T-helper 17 cell (primary cell): ENCODE measurements at places on chromosomes 1 and 21. TPM values are rescaled to one million over a fixed set of nuclear protein-coding genes. Genes with fewer than 3 reads are reported as not detected.

DNA sequence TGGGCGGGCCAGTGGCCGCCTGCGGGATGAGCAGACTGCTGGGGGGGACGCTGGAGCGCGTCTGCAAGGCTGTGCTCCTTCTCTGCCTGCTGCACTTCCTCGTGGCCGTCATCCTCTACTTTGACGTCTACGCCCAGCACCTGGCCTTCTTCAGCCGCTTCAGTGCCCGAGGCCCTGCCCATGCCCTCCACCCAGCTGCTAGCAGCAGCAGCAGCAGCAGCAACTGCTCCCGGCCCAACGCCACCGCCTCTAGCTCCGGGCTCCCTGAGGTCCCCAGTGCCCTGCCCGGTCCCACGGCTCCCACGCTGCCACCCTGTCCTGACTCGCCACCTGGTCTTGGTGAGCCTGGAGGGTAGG, 2.1 kb downstream of the B4GALT2 start:
- H3K4me1 ChIP-seq: peaks cover 54% of the 10 kb centered on the region
- no peak for DNase-seq
- H3K36me3 ChIP-seq: peaks cover 17% of the 10 kb centered on the region
- no peaks in the 10 kb centered on the region for H3K27me3 ChIP-seq
- no peak overlapping the region for H3K27ac ChIP-seq

DNA sequence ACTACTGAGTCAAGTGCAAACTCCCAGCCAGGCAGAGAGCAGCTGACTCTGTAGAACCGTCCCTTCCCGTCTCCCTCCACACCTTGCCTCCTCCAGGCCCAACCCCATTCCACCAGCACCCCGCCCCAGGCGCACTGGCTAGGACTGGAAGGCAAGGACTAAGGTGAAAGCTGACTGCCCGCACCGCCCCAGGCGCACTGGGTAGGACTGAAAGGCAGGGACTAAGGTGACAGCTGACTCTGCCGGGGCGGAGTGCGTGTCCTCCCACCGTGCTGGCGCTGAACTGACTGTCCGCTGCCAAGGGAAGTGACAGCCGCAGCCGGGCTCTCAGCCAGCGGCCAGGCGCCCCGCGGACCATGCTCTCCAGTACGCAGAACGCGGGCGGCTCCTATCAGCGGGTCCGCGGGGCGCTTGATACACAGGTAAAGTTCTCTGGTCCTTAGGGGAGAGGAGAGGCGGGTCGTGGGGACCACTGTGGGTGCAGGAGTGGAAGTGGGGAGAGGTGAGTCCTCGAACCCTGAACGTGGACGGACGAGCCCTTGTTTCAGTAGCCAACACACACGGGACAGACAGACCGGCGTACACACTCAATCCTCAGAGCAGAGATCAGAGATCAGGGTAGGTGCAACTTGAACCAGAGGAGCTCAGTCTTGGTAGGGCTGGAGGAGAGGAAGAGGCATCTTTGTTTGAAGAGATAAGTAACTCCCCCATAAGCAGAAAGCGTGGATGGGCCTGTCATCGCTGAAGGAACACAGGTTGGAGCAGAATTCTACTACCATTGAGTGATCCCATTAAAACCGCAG, 58.0 kb downstream of the RBM11 start:
- peaks cover 58% of the 10 kb centered on the region for H3K27me3 ChIP-seq
- no peak overlapping the region for H3K4me3 ChIP-seq
- no peaks in the 10 kb centered on the region for H3K36me3 ChIP-seq

GRCh38 chr1:245673881-245674414, 519.2 kb downstream of the KIF26B start:
- H3K36me3 ChIP-seq: no peaks in the 10 kb centered on the region
- no peak for DNase-seq
- H3K27ac ChIP-seq: no peak overlapping the region
- H3K27me3 ChIP-seq: no peaks in the 10 kb centered on the region
- no peak overlapping the region for H3K4me3 ChIP-seq
- no peaks in the 10 kb centered on the region for H3K4me1 ChIP-seq

DNA sequence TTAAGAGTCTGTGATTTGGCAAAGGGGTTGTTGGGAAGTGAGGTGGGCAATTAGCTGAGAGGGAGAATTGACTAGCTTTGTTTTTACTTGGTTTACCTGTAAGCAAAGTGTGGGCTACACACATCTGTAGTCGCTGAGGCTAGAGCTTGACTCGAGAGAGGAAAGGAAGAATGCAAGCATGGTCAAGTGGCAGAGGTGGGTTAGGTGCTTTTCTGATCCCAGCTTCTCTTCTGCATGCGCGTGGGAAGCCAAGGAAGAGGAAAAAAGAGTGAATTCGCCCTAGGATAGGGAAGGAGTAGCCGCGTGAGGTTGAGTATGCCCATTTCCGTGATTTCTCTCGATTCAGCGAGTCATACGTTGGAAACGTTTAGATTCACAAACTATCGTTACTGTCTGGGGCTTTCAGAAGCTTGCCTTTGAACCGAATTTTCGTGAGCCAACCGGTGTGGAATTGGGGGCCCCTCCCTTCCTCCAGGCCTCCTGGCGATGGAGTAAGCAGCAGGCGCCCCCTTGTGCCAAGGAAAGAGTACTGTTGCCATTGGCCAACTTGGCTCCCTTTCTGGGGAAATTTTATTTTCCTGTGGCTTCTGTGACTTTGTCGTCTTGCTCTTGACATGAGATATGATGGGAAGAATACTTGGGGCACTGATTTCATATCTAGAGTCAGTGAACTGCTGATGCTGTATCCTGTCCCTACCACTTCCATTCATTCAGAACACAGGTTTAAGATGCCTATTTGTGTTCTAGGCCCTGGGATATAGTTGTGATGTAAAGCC, 1.3 kb downstream of the PIGV start:
- H3K27ac ChIP-seq: peak overlapping the region; percentile 100
- DNase-seq: peak; percentile 73
- peaks cover 5% of the 10 kb centered on the region for H3K36me3 ChIP-seq
- H3K4me3 ChIP-seq: peak overlapping the region; percentile 99
- peaks cover 68% of the 10 kb centered on the region for H3K4me1 ChIP-seq

DNA sequence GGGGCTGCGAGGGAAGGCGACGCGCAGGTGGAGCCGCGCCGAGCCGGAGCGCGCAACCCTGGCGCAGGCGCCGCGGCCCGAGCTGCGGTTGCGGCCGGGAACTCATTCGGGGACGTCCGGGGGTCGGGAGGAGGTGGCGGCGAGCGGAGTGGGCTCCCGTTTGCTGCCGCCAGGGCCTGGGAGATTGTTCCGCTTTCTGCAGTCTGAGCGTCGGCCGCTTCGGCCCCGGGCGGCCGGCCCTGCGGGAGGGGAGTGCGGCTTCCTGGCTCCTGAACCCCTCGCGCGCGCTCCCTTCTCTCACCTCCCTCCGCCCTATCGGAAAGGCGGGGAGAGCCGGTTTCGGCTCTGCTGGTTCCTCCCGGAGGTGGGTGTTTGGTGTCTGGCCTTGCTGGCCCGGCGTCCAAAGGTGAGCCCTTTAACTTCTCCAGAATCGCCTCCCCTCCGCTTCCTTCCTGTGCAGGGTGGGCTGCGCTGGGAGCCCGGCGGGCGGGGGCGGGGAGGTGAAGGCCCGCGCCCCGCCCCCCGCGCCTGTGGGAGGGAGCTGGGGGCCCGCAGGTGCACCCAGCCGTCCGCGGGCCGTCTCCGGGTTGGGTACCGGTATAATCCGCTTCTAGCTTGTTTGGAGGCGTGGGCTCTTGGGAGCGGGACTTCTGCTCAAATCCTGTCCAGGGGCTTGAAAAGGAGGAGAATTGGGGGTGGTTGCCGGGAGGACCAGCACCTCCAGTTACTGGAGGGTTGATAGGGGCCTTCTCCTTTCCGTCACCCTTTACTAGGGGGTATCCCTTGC, 683 bp downstream of the LRRC8D start:
- no peaks in the 10 kb centered on the region for H3K36me3 ChIP-seq
- H3K4me1 ChIP-seq: peaks cover 27% of the 10 kb centered on the region
- peak; percentile 48 for DNase-seq
- H3K27me3 ChIP-seq: no peaks in the 10 kb centered on the region

DNA sequence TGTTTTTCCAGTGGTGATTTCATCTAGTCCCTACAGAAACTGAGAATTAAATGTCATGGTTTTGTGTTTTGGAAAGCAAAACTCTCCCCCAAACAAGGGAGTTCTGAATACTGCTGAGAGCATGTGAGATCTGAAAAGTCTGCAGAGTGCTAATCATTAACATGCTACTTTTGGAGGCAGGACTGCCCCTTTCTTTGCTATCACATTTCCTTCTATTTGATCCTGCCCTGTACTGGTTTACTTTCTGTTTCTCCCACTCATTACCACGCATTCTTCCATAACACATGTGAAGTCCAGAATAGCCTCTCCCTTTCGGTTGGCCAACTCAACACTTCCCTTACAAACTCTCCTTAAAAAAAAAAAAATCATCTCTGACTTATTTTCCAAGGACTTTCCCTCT, 63.6 kb downstream of the GADD45A start:
- no peak overlapping the region for H3K4me3 ChIP-seq
- no peaks in the 10 kb centered on the region for H3K36me3 ChIP-seq
- peaks cover 5% of the 10 kb centered on the region for H3K4me1 ChIP-seq
- DNase-seq: no peak

GRCh38 chr1:183238071-183238470, 52.0 kb downstream of the LAMC2 start:
- H3K36me3 ChIP-seq: peaks cover under 1% of the 10 kb centered on the region
- H3K4me1 ChIP-seq: no peaks in the 10 kb centered on the region
- no peak overlapping the region for H3K4me3 ChIP-seq

DNA sequence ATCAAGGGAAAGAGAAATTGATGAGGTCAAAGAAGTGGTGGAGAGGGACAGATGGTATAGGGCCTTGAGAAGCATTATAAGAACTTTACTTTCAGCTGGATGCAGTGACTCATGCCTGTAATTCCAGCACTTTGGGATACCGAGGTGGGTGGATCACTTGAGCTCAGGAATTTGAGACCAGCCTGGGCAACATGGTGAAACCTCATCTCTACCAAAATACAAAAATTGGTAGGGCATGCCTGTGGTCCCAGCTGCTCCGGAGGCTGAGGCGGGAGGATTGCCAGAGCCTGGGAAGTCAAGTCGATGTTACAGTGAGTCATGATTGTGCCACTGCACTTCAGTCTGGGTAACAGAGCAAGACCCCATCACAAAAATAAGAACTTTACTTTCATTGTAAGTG, 5.7 kb downstream of the TMEM50A start:
- peaks cover 32% of the 10 kb centered on the region for H3K4me1 ChIP-seq
- H3K27ac ChIP-seq: peak overlapping the region; percentile 72
- DNase-seq: no peak
- H3K36me3 ChIP-seq: peaks cover 5% of the 10 kb centered on the region
- H3K4me3 ChIP-seq: no peak overlapping the region

- DNase-seq: peak; percentile 70
- no peaks in the 10 kb centered on the region for H3K36me3 ChIP-seq
- H3K4me3 ChIP-seq: no peak overlapping the region
- H3K27me3 ChIP-seq: no peaks in the 10 kb centered on the region
- peaks cover 21% of the 10 kb centered on the region for H3K4me1 ChIP-seq
- H3K27ac ChIP-seq: no peak overlapping the region
Observed at GRCh38 chr1:26696654-26697430, 1.0 kb downstream of the ARID1A start.

DNA sequence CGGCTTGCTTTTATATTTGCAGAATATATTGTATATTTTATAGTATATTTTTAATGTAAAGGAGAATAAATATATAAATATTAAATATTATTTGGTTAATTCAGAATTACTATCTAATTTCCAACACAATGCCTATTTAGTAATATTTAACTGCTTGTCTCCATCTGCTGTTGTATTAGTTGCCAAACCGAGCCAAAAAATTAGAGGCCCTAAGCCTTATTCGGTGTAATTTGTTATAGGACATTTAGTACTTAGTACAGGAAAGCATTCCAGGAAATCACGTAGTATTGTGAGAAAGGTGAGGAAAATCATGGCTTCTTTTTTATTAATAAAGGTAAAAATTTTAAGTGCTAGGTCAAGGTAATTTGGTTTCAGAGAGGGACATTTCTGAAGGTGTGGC, 93.8 kb downstream of the DNM3 start:
- DNase-seq: no peak
- H3K36me3 ChIP-seq: no peaks in the 10 kb centered on the region
- no peak overlapping the region for H3K4me3 ChIP-seq
- no peaks in the 10 kb centered on the region for H3K4me1 ChIP-seq

GRCh38 chr1:79827446-79827845, 820.9 kb upstream of the ADGRL4 start:
- H3K27ac ChIP-seq: no peak overlapping the region
- H3K4me1 ChIP-seq: no peaks in the 10 kb centered on the region
- DNase-seq: no peak
- H3K36me3 ChIP-seq: no peaks in the 10 kb centered on the region
- H3K4me3 ChIP-seq: no peak overlapping the region

DNA sequence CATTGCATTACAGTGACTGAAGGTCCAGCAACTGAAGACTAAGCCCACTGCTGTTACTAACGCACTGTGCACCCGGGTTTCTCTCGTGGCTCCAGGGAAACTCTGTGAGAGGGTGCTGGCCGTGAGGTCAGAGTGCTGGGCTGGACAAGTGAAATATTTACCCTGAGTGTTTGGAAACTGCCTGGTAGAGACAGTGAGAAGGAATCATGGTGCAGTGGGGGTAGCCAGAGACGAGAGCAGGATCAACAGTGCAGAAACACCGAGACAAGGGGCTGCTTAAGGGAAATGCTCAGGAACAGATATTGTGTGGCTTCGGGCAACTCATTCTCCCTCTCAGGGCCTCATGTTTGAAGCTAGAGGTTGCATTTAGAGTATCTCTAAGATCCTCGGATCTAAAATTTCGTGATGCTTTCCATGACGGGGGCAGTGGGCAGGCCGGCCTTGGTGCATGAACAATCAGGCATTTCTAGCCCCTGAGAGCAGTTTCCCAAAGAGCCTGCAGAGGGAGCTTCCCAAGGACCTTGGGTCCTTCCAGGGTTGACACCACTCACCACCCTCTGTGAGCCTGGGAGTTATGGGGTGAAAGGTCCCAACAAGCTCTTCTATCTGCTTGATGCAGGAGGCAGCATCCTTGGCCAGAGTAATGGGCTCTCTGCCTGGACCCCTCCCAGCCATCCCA, 9.7 kb downstream of the CD2 start:
- no peak for DNase-seq
- H3K4me3 ChIP-seq: peak overlapping the region; percentile 87
- H3K27me3 ChIP-seq: no peaks in the 10 kb centered on the region
- H3K4me1 ChIP-seq: peaks cover 84% of the 10 kb centered on the region
- H3K36me3 ChIP-seq: peaks cover 27% of the 10 kb centered on the region
- H3K27ac ChIP-seq: peak overlapping the region; percentile 98

The LYPD8 gene
- not detected for total RNA-seq

The TRNP1 gene
- total RNA-seq: 0.22 TPM

The ADGRL2 gene
- total RNA-seq: not detected

The ADAMTS4 gene
- total RNA-seq: 0.77 TPM

The PLA2G2D gene
- total RNA-seq: not detected

The LCA5L gene
- 0.57 TPM for total RNA-seq

The C1orf50 gene
- 15.5 TPM for total RNA-seq

The MSH4 gene
- 0.27 TPM for total RNA-seq

The TRIM17 gene
- total RNA-seq: 0.47 TPM

The IGSF9 gene
- 0.07 TPM for total RNA-seq
